ELR (cell line): ENCODE measurements at places on chromosomes 13 and 19.
A peak's percentile ranks its signal among the peaks of the same experiment; 100 is the strongest.

GRCh38 chr19:50223439-50223716, 20.0 kb downstream of the MYH14 start:
- no peak for DNase-seq

DNA sequence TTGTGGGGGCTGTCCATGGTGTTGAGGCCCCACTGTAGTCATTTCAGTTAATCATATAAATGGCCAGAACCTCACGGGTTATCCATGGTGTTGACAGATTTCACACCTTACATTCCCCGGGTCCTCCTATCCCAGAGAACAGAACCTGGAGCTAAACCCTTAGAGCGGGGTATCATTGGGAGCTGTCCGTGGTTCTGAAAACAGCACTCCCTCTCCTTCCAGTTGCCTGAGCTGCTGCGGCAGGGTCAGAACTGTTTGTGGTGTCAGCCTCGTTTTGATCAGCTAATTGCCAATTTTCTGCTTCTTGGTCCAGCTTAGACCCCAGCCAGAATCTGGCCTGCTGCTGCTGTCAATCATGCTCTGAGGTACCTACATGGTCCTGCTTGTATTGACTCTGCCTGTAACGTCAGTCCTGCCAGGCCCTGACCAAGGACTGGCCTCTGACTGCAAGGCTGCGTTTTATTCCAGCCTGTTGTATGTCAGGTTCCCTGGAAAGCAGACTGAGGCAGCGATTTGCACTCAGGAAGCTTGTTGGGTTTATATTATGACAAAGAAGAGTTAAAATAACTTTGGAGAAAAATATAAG, 55.8 kb upstream of the KCTD15 start:
- DNase-seq: peak; percentile 36

DNA sequence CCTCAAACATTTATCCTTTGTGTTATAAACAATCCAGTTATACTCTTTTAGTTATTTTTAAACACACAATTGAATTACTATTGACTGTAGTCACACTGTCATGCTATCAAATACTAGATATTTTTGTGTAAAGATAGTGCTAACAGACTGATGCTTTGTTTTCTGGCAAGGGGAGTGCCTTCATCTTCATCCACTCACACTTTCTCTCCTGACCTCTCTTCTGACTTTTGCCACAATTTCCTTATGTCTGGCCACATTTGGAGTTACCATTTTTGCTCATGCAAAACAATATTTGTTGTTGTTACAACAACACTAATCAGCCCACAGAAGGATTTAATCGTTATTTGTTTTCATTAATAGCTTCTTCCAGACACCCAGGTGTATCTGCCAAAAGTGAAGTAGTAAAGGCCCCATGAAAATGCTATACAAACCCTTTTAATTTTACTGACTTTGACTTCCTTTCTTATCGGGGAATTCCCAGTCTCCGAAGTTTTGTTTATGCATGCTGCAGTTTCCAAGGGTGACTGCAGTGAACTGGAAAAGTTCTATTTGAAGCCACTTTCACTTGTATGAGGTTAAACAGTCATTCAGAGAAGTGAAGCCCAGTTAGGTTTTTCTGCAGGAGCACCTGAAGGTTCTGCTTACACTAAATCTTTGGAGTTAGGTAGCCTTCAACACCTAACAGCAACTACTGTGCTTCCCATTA, 66.1 kb upstream of the FRY start:
- peak; percentile 33 for DNase-seq

- no peak for DNase-seq
These were observed 90.1 kb downstream of the RGCC start for GRCh38 chr13:41547251-41548000.

DNA sequence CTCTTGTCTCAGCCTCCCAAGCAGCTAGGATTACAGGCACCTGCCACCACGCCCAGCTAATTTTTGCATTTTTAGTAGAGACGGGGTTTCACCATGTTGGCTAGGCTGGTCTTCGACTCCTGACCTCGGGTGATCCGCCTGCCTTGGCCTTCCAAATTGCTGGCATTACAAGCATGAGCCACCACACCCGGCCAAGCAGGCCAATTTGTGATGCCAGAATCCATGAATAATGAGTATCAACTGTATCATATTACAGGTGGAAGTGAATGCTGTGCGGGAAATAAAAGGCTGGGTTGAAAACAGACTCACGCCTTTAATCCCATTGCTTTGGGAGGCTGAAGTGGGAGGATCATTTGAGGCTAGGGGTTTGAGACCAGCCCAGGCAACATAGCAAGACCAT, 3.6 kb upstream of the NFILZ start:
- DNase-seq: no peak

GRCh38 chr19:23525276-23525852, 130.1 kb upstream of the ZNF91 start:
- no peak for DNase-seq

GRCh38 chr13:111152844-111153243, 37.7 kb downstream of the ARHGEF7 start:
- peak; percentile 24 for DNase-seq

DNA sequence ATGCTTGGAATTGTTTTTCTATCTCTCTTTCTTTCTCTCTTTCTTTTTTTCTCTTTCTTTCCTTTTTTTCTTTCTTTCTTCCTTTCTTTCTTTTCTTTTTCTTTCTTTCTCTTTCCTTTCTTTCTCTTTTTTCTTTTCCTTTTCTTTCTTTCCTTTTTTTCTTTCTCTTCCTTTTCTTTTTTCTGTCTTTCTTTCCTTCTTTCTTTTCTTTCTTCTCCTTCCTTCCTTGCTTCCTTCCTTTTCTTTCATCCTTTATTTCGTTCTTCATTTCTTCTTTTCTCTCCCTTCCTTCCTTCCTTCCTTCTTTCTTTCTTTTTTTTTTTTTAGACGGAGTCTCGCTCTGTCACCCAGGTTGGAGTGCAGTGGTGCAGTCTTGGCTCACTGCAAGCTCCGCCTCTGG, 1.9 kb upstream of the MEX3D start:
- DNase-seq: no peak
